Ureter (tissue), 1 donor: ENCODE measurements at places on chromosomes 11 and 22. TPM values are rescaled to one million over a fixed set of nuclear protein-coding genes. Genes with fewer than 3 reads are reported as not detected.
A peak's percentile ranks its signal among the peaks of the same experiment; 100 is the strongest.

Gene USP2
- 4.8 TPM for total RNA-seq

Gene C11orf52
- 8.5 TPM for total RNA-seq

Gene SLC43A1
- total RNA-seq, result 10.4 TPM

Gene PATE4
- not detected for total RNA-seq

Gene TTC28
- 56.8 TPM for total RNA-seq

Gene MGAT3
- total RNA-seq, result 12.9 TPM

Gene STX5
- 30.1 TPM for total RNA-seq

GRCh38 chr22:19661156-19661555, 53.1 kb upstream of the SEPTIN5 start:
- DNase-seq, result no peak

GRCh38 chr11:11969380-11970215, 38.8 kb downstream of the DKK3 start:
- no peak for DNase-seq

DNA sequence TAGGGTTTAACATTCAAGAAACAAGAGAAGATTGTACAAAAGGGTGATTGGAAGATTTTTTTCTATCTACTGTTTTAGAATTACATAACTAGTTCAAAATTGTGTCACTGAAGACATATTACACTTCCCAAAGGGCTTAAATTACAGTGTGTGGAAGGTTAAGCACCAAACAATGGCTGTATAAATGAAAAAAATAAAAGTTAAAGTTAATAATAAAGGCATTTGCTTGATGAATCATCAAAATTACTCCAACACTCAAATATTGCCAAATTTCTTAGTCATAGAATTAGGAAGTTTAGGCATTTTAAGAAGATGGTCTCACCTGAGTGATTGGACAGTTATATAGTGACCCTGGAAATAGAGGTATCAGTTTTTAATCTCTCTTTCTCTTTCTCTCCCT, 227.6 kb upstream of the CARD18 start:
- DNase-seq, result no peak

DNA sequence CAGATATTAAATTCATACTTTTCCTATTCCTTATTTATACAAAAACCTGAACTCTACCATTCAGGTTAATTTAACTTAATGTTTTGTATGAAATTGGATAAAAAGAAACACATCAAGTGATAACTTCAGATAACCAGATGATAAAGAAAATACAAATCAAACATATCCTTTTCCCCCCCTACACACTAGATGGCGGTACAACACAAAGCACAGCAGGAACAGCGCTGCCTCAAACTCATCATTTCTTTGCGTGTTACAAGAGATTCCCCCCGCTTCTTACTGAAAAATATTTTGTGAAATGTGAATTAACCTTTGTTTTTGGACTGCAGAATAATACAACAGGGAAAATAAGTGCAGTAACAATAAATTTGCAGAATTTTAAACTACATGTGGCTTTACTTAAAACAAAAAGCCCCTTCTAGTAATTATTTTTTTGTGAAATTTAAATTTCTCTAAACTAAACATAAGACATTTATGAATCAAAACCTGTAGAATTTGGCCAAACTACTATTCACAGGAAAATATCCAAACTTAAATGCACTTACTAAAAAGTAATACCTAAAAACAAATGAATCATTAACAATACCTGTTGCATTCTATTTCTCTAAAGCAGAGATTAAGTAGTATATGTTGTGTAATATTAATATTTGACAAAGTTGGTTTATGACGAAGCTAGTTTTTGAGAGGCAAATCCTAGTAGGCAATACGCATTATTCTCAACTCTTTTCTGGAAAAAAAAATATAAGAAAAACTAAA, 74.4 kb downstream of the ARHGAP32 start:
- DNase-seq, result peak; percentile 48

DNA sequence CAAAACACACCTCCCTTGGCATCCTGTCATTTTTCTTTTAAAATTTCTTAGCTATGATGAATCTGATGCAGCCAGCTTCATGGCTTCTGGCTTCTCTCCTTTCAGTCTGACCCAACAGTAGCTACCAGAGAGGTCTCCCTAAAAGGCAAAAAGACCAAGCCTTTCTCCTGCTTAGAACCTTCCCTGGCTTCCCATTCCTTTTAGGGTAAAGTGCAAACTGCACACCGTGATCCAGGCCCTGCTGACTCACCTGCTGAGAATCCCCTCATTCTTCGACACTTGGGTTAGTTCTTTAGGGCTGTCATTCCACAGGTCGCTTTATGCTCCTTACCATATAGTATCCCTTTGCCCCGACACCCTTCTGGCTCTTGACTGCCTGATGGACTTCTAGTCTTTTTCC, 362.4 kb downstream of the MIAT start:
- no peak for DNase-seq

- DNase-seq, result no peak
These were observed 58.5 kb upstream of the SESN3 start for GRCh38 chr11:95289378-95290101.

- DNase-seq, result no peak
These were observed 149.2 kb downstream of the MIAT start for GRCh38 chr22:26806445-26807175.

GRCh38 chr22:46964773-46965550, 202.5 kb downstream of the TBC1D22A start:
- no peak for DNase-seq

DNA sequence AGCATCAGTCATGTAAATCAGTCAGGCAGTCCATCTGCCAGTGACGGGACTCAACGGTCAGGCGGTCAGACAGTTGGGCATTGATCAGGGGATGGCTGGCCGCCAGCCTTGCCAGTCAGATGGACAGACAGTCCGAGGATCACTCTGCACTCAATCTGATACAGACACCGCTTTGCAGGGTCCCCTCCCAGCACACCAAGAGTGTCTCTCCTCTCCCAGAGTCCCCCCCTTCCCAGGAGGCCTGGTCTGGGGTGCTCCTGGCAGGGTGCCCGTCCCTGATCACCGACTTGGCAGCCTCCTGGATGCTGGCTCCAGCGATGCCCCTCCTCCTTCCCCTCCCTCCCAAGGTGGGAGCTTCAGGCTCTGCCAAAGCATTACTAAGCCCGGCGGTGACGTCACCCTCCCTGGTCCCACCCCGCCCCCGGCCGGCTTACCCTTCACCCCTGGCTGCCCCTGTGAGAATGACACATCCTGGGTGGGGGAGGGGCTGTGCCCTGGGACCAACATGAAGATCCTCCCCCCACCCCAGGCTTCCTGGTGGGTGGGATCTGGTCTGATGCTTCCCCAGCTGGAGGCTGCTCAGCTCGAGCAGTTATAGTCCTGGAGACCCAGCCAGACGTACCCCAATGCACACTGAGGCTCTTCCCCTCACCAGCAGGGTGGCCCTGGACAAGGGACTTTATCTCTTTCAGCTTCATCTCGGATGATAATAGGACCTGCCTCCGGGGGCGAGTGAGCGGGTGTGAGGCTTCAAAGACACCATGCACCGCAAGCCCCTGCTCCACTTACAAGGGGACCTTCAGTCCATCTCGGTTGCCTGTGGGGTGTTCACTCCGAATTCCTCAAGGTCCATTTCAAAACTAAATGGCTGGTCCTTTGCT, 69.2 kb downstream of the CD82 start:
- DNase-seq, result no peak

DNA sequence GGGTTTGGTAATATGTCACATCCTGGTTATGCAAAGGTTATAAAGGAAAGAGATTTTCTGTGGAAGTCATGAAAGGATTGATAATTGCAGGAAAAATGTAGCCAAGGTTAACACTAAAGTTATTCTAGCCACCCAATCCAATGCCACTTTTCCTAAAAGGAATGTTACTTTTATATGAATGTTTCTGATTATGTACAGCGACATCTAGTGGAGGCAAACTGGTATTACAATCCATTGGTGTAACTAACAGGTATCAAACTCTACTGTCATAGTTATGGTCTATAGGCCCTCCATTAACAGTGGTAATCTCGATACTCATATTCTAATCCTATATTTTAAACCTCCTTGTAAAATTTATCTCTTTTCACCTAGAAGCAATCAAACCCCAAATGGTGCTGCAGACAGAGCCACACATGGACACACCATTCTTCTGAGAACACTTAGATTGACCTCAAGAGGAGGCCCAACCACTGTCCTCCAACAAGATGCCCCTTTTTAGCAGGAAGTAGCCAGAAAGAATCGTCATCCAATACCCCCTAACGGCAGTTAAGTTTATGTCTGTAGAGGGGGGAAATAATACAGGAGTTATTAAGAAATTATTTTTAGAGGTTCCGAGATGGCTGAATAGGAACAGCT, 74.9 kb upstream of the RAG2 start:
- no peak for DNase-seq

DNA sequence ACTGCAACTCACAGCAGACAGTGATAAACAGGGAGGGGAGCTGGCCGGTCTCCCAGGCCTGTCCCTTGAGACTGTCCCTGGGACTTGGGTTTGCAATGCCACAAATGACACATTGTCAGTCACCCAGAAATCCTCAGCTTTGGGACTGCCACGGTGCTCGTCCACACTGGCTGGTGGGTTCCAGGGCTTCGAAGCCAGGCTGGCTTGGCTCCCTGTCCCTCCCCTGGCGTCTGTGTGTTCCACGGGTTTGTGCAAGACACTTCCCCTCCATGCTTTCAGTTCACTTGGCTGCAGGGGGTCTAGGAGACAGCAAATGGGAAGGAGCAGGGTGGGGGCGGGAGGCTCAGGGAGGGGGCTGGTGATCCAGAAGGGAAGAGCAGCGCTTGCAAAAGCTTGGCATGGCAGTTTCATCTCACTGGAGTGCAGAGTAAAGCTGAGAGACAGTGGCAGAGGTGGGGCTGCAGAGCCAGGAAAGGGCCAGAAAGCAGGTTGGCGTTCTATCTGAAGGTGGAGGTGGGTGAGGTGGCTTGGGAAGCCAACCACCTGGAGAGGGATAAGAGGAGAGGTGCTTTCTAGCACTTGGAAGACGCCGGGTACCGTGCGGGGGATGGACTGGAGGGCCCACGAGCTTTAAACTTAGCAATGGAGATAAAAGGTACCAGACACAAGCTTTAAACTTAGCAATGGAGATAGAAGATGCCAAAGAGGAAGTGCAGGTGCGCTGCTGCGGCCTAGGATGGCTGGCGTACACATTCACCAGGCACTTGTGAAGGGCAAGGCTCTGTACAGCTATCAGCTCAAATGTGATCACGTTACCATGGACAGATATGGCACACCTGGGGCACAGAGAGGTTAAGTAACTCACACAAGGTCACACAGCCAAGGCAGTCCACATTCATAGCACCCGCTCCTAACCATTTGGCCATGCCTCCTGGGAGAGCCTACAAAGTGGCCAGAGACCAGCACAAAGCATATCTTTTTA, 86.4 kb upstream of the SHISAL1 start:
- no peak for DNase-seq

DNA sequence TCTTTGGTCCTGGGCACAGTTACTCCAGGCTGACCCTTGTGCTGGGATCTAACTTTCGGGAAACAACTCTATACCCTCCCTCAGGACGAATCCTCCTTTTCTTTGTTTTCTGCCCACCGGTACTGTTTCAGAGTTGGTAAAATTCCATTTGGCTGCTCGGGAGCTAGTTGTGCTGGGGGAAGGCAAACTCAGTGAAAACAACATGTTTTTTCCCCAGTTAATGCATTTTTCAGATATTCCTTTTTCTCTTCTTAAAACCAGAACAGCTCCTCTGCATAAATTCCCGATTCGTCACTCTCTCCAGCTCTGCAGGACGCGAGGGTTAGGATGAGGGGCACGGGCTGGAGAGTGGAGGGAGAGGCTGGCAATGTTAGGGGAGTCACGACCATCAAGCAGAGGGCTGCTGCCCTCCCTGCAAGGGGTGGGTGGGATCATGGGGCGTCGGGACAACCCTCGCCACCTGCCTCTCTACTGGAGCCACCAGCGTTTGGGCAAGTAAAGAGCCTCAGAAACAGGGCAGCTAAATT, 31.3 kb downstream of the LRRC10B start:
- DNase-seq, result no peak

DNA sequence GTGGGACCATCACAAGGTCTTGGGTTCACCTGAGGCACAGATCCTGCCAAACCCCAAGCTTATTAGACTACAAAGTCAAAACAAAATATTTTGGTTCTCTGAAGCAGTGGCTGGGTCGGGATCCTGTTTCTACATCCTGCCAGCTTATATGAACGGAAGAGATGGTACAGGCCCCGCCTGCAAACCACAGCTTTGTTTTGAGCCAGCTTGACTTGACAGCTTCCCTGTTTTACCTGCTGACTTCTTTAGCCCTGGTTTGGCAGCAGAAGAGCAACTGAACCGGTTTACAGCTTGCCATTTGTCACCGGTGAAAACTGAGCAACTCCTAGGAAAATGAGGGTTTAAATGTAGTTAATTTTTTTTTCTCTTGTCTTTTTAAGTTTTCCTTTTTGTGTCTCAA, 11.4 kb downstream of the PACS1 start:
- peak; percentile 85 for DNase-seq

DNA sequence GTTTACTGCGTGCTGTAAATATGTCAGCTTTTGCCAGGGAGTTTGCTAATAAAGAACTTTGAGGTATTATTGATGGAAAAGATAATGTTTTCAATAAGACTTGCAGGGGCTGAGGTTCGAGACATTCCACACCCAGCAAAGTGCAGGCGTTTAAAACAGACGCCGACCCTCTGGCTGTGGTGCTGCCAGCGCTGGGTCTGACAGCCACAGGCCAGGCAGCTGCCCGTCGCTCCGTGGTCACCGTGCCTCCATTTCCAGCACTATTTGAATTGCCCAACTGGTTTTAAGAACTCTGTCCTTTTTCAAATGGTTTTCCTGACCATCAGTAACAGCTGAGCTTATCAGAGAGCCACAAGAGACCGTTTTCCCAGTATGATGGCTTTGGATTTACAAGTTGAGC, 28.1 kb upstream of the ALX4 start:
- DNase-seq, result no peak

DNA sequence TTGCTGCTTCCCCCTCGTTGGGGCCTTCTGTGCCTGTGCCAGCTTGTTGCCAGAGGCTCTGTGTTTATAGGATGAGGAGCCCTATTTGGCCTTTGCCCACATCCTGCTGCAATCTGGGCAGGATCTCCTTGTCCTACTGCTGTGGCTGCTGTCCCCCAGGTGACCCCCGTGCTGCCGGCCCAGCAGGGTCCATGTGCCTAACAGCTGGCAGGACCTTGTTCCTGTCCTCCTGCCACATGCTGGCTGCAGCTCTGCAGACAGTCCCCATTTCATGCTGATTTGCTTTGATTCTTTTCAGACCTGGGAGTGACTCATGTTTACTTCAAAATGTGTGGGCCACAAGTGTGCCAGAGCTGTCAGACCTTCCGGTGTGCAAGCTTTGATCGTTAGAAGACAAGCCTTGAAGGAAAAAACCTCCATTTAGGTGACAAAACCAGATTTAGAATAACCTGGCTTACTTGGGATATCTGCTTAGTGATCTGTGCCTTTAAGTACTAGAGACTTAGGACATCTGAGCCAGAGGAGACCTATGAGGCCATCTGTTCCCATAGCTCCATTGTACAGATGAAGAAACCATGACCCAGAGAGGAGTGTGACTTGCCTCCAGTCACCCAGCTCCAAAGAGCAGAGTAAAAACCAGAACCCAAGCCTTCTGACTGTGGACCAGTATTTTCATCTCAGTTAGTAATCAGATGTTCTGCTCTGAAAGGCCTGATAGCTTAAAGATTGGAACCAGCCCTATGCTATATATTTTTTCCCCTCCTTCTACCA, 11.1 kb downstream of the NAV2 start:
- DNase-seq, result peak; percentile 59
